ENCODE measurements at places on chromosomes 5 and 9.

- no peak for DNase-seq
Measured at GRCh38 chr5:52468976-52469375, 318.7 kb upstream of the ITGA1 start.

DNA sequence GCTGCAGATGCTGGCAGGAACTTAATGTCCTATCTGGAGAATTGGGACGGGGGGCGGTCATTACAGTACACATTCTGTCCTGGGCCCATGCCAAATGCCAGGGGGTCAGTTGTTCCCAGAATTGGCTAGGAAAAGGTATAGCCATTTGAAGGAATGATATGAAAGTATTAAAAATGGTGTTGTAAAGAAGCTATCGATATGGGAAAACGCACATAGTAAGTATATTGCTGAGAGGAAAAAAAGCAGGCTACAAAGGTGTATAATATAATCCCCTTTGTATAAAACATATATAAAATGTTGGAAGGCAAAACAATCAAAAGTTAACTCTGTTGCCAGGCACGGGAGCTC lies 450 bp upstream of the ARHGEF39 start:
- DNase-seq = no peak

DNA sequence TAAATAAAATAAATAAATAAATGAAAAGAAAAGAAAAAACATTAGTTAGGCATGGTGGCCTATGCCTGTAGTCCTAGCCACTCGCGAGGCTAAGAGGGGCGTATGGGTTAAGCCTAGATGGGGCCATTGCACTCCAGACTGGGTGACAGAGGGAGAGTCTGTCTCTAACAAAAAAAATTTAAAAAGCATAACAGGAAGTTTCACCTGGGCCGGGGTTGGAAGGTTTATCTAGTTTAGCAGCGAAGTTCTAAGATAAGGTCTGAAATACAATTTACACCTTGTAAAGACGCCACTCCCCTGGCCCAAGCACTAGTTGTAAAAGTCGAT lies 18.0 kb downstream of the ZMAT2 start:
- no peak for DNase-seq

GRCh38 chr5:12214267-12215015 lies 310.2 kb upstream of the CTNND2 start:
- no peak for DNase-seq

GRCh38 chr9:70127540-70128416 lies 84.1 kb downstream of the MAMDC2 start:
- no peak for DNase-seq

GRCh38 chr5:60161340-60161934 lies 267.9 kb upstream of the PDE4D start:
- peak; percentile 41 for DNase-seq

- no peak for DNase-seq
Measured at GRCh38 chr5:109645707-109646192, 44.0 kb upstream of the MAN2A1 start.

- no peak for DNase-seq
Measured at GRCh38 chr5:107799306-107799705, 128.6 kb upstream of the EFNA5 start.

- no peak for DNase-seq
Measured at GRCh38 chr5:125433457-125433856, 687.0 kb upstream of the ZNF608 start.

GRCh38 chr9:100368672-100369071 lies 15.9 kb upstream of the TEX10 start:
- DNase-seq = no peak
